ENCODE measurements at places on chromosomes 16 and 17.

DNA sequence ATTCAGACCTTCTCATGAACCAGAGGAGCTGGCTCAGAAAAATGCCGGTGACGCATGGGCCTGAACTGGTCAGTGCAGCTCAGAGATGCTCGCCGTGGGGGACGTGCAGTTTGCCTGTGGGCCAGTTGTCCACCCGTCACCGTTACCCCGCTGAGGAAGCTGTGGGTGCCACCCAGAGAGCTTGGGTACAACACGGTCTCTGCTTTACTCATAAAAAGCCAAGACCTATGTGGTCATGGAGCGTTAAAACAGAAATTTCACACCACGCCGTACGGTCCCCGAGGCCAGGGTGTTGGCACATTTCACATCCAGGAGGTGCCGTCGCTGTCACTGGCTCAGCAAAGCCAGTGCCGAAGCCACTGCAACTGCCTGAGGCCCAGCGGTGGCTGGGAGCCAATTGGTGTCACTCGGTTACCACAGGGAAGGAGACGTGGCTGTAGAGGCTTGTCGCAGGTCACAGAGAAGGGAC, 120.9 kb downstream of the METRNL start:
- DNase-seq: no peak

DNA sequence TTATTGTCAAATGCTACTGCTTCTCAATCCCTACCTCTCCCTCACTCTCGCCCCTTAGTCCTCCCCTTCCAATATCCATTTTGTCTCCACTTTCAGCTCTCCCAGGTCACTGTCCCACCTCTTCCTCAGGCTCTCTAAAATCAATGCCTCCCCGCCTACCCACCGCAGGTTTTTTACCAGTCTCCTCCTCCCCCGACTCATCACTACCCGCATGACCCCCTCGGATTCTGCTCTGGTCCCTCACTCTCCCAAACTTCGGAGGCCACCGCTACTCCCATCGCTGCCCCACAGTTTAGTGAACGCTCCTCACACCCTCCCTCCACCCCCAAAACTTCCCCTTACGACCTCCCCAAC, 513 bp downstream of the CRLF3 start:
- no peak for DNase-seq

DNA sequence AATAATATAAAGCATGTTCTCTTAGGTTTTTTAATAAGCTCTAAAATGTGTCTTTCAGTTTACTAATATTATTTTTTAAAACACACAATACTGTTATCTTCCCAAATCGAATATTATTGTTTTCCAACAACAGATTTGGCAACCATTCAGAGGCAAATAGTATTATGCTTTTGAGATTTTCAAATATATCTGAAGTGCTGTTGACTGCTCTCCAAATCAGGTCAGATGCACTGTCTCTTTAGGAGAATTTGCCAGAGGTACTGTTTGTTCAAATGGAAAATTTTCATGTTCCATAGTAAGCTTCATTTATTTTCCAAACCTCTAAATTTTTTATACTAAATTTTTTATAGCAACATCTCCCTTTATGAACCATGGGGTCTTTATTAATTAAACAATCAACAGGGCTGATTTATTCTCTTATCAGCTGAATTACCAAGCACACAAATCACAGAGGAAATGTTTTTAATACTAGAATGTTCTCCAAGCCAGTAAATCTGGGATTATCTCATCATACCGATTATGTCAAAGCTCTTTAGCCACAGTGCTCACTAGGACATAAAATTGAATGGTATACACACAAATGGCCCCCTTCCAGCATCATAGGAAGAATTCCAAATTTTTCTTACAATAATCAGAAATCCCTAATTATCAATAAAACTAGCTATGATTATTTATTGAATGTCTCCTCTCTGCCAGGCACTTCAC, 108.8 kb upstream of the HLF start:
- DNase-seq: no peak

GRCh38 chr17:38588788-38589174, 17.0 kb downstream of the SRCIN1 start:
- no peak for DNase-seq

DNA sequence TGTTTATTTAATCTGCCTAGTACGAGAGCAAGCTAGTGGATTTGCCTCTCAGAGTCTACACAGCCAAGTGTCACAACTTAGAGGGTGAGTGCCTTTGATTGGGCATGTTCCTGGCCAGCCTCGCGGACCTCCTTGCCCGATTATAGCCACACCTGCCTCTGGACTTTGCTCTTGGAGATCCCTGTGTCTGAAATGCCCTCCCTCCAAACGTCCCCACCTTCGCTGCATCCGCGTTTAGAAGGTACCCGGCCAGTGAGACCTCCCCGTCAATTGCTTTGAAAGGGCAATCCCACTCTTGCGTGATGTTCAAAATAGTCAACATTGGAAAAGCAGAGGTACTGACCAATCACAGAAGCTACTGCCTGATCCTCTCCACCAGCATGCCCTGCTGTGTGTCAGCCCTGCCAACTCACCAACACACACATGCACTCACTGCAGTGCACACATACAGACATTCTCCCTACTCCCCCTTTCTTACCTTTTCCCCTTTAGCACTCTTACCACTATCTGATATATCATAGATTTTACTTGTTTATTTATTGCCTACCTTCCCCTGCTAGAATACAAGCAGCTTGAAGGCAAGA, 6.5 kb upstream of the SDK2 start:
- DNase-seq: no peak

DNA sequence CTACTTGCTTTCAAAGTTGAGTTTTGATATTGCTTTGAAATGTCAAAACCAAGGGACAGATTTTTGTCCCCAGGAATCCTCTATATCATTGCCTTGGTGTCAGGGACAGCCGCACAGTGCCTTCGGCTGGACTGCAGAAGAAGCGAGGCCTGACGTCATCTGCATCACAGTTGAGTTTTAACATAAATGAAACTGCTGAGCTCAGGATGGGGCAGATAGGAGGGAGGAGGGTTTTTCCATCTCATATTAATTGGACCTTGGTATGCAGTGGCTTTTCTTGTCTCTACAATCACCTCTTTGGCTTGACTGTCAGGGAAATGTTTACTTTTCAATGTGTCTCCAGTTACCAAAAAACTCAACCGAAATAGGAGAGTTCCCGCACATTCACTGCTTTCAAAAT, 111.3 kb downstream of the AATF start:
- DNase-seq: no peak

- DNase-seq: no peak
Measured at GRCh38 chr16:8548166-8548565, 42.1 kb downstream of the TMEM114 start.

DNA sequence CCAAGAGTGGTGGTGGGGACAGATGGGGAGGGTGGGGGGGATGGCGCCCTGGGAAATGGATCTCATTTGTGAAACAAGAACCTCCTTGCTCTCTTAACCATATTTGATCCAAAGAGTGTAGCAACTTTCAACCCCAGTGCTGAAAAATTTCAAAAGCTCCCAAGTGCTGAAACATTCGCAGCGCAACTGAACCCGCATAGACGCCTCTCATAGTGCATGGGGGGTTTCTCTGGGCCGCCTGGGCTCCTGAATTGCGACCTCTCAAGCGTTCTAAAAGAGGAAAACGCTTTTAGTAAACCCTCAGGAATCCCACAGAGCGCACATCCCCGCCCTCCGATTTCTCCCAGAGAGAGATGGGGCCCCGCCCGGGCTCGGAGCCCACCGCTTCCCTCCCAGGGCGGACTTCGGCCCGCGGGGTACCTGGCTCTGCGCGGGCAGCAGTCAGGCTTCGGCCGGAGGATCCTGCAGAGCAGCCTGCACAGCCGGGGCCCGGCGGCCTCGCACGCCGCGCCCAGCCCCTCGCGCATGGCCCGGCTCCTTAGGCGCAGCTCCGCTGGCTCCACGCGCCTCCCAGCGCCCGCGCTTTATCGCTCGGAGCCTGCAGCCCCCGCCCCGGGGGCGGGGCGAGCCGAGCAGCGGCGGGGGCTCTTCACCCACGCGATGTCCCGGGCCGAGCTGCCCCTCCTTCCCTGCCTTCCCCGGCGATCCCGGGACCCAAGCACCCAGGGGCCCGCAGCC, 7.0 kb downstream of the NOS2 start:
- DNase-seq: no peak

- no peak for DNase-seq
Measured at GRCh38 chr16:85126394-85126704, 14.1 kb upstream of the CIBAR2 start.

DNA sequence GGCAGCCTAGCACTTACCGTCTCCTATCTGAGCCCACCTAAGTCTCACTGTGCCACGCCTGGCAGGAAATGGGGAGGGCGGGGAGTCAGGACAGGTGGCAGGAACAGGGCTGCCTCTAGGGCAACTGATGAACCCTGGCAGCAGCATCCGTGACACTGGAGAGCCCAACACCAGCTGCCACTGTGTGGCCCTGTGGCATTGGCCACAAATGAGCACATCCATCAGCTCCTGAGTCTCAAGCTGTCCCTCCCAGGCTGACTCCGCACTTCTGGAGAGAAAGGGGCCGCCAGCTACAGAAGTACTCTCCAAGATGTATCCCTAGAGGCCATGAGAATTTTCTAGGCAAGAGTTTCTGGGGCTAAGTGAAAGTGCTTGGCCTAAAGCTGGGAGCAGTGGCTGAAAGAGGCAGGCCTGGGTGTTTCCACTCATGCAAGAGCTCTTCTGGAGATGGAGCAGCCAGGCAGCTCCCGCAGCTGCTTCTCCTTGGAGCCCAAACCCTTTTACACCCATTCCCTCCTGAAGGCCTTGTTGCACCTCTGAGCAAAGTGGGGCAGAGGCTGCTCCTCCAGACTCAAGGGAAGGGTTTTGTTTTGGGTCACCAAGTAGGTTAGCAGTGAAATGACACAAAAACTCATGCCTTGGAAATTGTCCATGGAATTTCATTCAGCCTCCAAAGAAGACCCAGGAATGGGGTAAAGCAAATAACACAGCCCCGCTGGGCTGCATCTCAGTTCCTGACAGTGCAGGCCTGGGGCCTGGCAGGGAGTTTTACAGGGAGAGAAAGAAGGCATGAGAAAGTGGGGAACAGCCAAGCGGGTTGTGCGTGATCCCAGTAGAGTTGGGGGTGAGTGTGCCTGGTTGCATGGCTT, 25.8 kb downstream of the PEMT start:
- DNase-seq: no peak

GRCh38 chr17:76130473-76130872, 10.6 kb downstream of the FOXJ1 start:
- DNase-seq: no peak

DNA sequence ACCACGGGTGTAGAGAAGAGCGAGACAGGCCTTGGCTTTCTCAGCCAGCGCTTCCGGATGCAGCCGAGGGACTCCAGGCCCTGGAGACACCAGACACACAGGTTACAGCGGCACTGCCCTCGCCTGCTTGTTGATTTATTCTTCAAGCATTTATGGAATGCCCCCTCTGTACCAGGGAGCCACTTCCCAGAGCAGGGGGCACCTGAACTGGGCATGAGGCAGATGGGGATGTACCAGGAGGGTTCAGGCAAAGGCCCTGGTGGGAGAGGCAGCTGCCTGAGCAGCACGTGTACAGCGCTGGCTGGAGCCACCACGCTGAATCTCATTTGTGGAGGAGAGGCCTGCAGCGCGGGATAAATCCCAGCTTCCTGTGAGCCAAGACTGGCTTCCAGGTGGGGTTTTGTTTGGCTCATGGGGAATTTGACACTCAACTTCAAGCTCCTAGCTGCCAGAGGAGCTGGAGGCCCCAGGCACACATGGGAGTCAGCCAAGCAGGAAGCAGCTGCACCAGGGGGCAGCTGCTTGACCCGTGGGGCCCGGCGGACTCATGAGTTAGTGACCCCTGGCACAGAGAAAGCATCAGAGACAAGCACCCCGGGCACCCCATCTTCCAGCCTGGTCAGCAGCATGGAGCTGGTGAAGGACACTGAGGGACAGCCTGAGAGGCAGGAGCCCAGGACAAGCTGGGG, 59.7 kb downstream of the IL21R start:
- DNase-seq: no peak

DNA sequence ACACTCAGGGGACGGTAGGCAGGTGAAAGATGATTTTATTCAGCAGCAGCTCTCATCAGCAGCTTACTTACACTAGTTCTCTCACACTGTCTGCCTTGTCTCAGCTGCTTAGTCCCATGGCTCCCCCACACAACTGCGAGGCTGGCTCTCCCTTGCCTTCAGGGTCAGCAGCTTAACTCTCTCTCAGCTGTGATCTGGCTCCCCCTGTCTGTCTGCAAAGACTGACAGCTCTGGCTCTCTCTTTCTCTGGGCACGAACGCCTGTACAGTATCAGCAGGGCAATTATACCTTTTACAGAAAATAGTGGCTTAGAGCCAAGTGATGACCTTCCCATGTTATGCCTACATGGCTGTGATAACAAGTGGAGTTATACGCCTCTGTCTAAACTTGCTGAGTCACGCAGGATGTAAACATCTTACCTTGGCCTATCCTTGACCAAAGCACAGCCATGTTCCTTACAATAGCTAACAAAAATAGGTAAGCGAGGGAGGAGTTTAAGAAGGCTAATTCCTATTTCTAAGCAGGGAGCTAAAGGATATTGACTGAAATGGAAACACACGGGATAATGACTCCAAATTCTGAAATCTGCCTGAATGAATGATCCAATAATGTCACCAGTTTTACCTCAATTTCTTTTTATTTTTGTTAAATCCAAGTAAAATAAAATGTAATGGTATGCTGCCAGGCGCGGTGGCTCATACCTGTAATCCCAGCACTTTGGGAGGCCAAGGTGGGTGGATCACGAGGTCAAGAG, 1.1 kb upstream of the NDUFAB1 start:
- no peak for DNase-seq

GRCh38 chr17:82442643-82443464, 7.7 kb downstream of the CYBC1 start:
- no peak for DNase-seq

DNA sequence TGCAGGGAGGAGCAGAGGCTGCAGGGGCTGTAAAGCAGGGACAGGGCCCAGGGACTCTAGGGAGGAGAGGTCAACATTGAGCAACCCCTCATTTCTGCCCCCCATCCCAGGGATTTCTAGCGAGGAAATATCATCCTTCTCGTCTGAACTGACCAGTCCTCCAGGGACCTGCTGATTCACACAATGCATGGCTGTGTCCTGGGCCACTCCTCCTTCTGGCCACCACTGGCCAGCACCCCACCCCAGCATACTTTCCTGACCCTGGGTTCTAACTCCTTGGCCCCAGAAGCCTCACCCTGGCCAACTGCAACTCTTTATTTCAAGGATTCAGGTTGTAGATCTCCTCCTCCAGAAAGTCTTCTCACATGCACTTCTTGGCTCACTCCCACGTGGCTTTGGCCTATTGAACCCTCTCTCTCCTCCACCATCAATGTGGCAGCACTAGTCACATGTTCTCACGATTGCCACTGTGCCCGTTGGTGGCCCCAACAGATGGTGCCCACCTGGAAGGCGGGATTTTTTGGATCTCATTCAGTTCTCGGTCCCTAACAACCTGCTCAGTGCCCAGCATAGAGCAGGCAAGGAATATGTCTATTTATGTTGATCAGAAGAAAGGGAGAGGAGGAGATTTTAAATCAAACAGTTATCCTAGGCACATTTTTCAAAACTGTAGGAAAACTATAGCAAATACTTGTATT, 41.5 kb downstream of the CUEDC1 start:
- no peak for DNase-seq

- DNase-seq: no peak
Measured at GRCh38 chr16:7382521-7382920, 49.9 kb downstream of the RBFOX1 start.
